Fibroblast of skin of left quadriceps (primary cell): ENCODE measurements at places on chromosomes 2 and 18.

GRCh38 chr2:33785201-33786106 is 186.4 kb upstream of the FAM98A start:
- no peak for DNase-seq

DNA sequence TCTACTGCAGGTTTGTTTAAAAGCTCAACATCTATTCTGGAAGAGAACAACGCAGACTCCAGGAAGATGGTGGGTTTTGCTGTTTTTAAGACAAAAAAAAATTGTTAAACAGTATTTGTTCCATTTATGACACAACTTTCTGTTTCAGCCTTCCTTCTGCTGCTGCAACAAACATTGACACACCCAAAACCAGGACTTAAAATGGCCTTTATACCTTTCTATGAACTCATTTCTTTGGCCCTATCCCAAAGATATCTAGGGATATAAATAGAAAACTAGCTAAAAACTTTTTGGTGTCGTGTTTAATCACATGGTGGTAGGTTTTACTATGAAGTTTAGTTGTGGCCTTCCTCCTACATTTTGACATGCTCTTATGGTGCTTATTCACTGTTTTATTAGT is 964 bp upstream of the GALNT3 start:
- DNase-seq: no peak

- DNase-seq: no peak
Observed at GRCh38 chr18:35303610-35304009, 13.6 kb upstream of the ZSCAN30 start.

DNA sequence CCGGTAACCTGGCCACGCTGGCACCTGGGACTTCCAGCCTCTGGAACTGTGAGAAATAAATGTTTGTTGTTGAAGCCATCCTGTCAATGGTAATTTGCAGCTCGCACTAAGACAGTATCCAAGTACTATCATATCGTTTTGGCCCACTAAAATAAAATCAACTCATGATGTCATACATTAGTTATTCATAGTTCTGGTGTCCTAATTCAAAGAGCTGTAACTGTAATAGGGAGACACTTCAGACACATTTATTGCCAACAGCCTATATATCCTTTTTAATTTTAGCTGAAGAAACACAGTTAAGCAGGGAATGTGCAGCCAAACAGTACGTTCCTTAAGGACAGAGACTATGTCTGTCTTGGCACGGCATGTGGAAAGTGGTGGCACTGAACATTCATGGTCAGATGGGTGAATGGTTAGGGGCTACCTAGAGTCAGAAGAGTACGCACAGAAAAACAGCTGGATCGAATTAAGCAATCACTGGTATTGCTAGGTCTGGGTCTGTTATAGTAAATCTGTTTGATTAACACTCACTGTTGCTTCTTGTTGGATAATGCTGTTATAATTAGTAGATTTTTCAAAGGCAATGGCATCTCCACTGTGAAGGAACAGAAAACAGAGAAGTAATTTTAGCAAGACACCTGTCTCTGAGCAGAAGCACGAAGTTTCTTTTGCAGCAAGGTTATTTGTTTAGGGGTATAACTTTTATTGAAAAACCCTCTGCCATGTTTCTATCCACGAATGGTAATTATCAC is 41.3 kb upstream of the CREG2 start:
- no peak for DNase-seq

DNA sequence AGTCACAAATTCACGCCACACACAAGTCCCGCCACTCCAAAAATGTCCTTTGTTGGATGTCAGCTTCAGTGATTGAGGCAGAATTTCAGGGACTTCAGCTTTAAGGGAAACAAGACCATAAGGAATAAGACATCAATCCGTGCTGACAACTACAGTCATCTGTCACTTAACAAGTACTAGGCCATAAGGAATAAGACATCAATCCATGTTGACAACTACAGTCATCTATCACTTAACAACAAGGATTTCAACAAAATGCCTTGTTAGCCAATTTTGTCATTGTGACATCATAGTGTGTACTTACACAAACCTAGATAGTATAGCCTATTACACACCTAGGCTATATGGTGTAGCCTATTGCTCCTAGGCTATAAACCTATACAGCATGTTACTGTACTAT is 58.0 kb downstream of the ANTXR1 start:
- DNase-seq: no peak
